ENCODE measurements at places on chromosomes 11 and 22. TPM values are rescaled to one million over a fixed set of nuclear protein-coding genes. Genes with fewer than 3 reads are reported as not detected.

DNA sequence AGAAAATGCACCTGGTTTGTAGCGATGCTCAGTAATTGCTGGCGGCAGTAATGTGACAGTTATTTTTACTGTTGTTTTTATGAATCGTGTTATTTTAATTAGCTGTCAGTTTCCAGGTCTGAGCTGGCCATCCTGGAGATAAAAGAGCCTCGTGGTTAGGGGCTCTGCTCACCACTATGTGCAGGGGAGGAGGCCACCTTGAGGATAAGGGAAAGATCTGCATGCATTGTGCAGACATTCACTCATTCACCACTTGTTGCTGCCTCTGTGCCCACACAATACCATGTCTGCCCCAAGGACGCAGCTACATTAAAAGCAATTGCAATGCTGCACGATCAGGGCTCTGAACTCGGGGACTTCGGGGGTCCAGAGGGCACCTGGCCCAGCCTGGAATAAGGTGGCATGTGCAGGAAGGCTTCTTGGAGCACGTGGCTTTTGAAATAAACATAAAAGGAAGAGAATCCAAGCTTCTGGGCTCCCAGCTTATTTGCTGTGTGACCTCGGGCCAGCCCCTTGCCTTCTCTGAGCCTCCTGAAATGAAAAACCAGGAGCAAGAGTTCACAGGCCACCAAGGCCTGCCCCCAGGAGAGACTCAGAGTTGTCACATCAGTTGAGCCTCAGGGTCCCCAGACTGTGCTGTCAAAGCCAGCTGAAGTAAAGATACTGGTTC lies 44.7 kb upstream of the SHISAL1 start:
- DNase-seq = no peak

The CATSPER1 gene
- 0.54 TPM for total RNA-seq

The PLAAT5 gene
- total RNA-seq = not detected

The HBB gene
- not detected for total RNA-seq

- no peak for DNase-seq
Observed at GRCh38 chr11:122701143-122701542, 45.6 kb downstream of the UBASH3B start.

DNA sequence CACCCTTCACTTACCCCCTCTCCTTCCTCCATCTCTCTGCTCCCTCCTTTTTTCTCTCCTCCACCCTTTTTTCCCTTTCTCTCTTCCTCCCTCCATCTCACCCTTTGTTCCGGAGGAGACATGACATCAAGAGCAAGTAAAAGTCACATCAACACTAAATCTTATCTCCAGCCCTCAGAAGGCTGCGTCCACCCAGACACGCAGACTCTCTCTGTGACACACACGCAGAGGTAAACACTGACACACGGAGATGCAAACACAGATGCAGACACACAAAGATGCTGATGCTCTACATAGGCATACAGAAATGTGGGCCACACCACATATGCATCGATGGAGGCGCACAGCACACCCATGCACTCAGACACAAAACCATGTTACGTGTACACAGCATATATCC lies 27.0 kb downstream of the NRXN2 start:
- no peak for DNase-seq

DNA sequence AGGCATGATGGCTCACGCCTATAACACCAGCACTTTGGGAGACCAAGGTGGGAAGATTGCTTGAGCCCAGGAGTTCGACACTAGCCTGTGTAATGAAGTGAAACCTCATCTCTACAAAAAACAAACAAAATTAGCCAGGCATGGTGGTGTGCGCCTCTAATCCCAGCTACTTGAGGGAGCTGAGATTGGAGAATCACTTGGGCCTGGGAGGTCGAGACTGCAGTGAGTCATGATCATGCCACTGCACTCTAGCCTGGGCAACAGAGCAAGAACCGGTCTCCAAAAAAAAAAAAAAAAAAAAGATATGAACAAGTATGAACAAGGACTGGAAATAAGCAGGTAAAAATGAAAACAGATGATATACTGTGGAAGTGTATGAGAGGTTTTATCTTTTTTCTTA lies 54.1 kb upstream of the SOX6 start:
- DNase-seq = no peak

The KRTAP5-1 gene
- total RNA-seq = not detected

DNA sequence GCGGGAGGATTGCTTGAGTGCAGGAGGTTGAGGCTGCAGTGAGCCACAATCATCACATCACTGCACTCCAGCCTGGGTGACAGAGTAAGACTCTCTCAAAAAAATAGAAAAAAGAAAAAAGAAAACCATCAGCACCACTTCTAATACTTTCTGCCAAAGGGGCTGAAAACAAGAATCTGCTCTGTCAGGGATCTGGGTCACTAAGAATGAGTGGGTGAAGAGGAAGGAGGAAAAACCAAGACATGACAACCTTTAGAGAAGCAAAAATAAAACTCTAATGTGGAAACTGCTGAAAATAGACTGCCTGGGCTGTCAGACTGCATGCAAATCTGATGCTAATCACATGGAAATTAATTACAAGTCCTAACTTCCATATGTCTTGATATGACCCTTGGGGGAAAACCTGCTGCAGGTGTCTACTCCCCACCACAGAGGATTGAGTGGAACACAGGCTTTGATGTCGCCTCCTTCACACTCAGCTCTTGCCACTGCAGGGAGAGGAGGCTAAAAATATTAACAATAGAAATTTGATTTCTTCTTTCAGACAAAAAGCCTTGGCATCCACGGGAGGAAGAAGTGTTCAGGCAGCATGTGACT lies 62.5 kb upstream of the CRTAM start:
- no peak for DNase-seq

The TSSK2 gene
- total RNA-seq = not detected

DNA sequence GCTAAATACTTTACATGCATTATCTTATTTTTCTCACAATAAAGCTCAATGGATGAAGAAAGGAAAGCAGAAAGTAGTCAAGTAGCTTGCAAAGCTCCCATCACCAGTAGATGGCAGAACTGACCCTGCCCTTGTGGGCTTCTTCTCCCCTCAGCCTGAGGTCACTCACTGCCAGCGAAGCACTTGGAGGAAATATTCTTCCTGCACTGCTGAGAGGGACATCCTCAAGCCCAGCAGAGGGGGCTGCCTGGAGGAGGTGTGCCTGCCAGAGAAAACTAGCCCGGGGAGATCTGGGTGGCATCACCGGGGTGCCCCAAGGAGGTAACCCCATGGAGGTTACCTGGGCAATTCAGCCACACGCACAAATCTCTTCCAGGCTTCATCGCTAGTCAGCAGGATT lies 6.6 kb downstream of the APOL4 start:
- DNase-seq = peak; percentile 87

The MYO18B gene
- not detected for total RNA-seq
